ENCODE measurements at places on chromosomes 12 and 14.

- peak; percentile 69 for DNase-seq
- H3K27me3 ChIP-seq: peaks cover 18% of the 10 kb centered on the region
- peak overlapping the region; percentile 87 for H3K4me3 ChIP-seq
- H3K4me1 ChIP-seq: peaks cover 60% of the 10 kb centered on the region
- H3K27ac ChIP-seq: peak overlapping the region; percentile 24
Observed at GRCh38 chr12:124921200-124922031, 7.0 kb upstream of the UBC start.

- peaks cover 66% of the 10 kb centered on the region for H3K4me1 ChIP-seq
- no peaks in the 10 kb centered on the region for H3K27me3 ChIP-seq
- peak overlapping the region; percentile 97 for H3K27ac ChIP-seq
- H3K4me3 ChIP-seq: peak overlapping the region; percentile 91
Observed at GRCh38 chr12:19238540-19238939, 109.0 kb downstream of the PLEKHA5 start.

- H3K4me3 ChIP-seq: no peak overlapping the region
- H3K36me3 ChIP-seq: no peaks in the 10 kb centered on the region
- no peak overlapping the region for H3K27ac ChIP-seq
- H3K27me3 ChIP-seq: no peaks in the 10 kb centered on the region
- DNase-seq: no peak
Observed at GRCh38 chr14:100474196-100474595, 113.0 kb downstream of the BEGAIN start.

DNA sequence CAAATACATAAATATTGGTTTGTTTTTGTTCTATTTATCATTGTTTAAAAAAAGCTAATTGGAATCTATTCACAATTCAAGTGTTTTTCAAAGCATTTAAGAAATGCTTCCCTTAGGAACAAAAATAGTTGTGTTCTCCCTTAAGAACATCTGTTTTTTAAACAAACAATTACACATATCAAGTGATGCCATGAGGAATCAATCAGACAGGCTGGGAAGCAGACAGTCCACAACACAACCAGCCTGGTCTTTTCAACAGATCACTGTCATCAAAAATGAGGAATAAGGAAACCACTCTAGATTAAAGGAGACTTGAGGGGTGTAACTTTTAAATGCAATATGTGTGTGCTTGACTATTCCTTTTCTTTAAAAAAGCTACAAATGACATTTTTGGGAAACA is 25.5 kb downstream of the GALC start:
- H3K27ac ChIP-seq: no peak overlapping the region
- no peaks in the 10 kb centered on the region for H3K27me3 ChIP-seq
- H3K4me1 ChIP-seq: no peaks in the 10 kb centered on the region
- no peak for DNase-seq

- no peak overlapping the region for H3K27ac ChIP-seq
- no peaks in the 10 kb centered on the region for H3K27me3 ChIP-seq
- no peak overlapping the region for H3K4me3 ChIP-seq
- peaks cover 4% of the 10 kb centered on the region for H3K4me1 ChIP-seq
- no peak for DNase-seq
- H3K36me3 ChIP-seq: no peaks in the 10 kb centered on the region
Observed at GRCh38 chr12:131258398-131258797, 304.7 kb downstream of the ADGRD1 start.

DNA sequence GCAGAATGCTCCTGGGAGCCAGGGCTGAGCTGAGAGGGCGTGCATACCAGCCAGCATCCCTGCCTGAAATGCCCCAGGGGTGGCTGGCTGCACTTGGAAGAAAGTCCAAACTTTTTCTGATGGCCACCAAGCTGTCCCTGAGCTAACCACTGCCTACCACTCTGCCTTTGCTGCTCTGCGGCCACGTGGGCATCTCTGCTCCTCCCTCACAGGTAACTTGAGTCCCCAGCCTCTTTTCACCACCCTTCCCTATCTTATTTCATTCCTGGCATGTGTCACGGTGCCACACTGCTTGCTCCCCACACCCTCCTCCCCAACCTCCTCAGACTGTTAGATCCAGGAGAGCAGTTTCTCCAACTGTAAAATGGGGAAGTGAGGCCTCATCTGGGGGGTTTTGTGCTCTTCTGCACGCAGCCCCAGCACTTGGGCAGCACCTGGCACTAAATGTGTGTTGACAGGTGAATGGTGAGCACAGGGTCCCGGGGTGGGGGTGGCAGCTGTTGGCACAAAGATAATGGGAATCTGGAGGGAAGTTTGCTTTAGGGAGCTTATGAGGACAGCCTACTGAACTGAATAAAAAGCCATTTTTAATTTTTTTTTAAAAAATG is 113.0 kb downstream of the GLT1D1 start:
- no peak overlapping the region for H3K4me3 ChIP-seq
- H3K4me1 ChIP-seq: peaks cover 23% of the 10 kb centered on the region
- no peak for DNase-seq
- no peak overlapping the region for H3K27ac ChIP-seq

DNA sequence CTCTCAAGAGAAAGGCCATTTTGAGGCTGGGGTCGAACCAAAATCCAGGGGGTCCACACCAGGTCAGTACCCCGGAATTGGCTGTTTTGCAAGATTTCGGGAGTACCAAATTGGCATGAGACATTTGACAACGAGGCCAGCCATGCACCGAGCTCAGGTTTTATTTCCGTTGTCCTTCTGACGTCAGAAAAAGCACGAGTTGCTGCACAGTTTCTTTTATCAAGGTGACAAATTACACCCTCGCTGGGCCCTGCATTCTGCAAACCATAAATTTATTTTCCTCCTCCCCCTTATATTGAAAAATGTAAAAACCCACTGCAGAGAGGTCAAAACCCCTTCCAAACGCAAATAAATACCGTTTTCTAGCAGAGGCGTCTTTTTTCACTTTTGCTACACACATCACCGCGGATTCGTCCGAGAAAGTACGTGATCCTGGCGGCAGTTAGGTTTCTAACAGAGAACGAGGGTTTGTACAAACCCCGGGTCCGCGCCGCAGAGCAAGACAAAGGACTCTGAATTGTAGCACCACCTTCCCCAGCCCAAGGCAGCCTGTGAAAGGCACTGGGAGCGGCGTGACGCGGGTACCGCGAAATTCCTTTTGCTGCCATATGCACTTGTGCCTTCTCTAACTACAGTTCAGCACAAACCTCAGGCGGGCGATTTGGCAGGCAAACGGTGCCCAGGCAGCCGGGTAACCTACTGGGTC is 1.8 kb downstream of the SLC38A1 start:
- H3K27me3 ChIP-seq: no peaks in the 10 kb centered on the region
- H3K36me3 ChIP-seq: no peaks in the 10 kb centered on the region
- peak; percentile 52 for DNase-seq
- H3K4me1 ChIP-seq: peaks cover 27% of the 10 kb centered on the region
- no peak overlapping the region for H3K27ac ChIP-seq
- H3K4me3 ChIP-seq: no peak overlapping the region

Data from neural crest cell (in vitro differentiated cells).